ENCODE measurements at places on chromosomes 3 and 15. TPM values are rescaled to one million over a fixed set of nuclear protein-coding genes. Genes with fewer than 3 reads are reported as not detected.

GRCh38 chr15:72172796-72173195, 24.8 kb downstream of the GRAMD2A start:
- no peak overlapping the region for H3K4me3 ChIP-seq
- H3K27ac ChIP-seq: no peak overlapping the region
- no peaks in the 10 kb centered on the region for H3K4me1 ChIP-seq
- H3K27me3 ChIP-seq: no peaks in the 10 kb centered on the region
- H3K36me3 ChIP-seq: no peaks in the 10 kb centered on the region

DNA sequence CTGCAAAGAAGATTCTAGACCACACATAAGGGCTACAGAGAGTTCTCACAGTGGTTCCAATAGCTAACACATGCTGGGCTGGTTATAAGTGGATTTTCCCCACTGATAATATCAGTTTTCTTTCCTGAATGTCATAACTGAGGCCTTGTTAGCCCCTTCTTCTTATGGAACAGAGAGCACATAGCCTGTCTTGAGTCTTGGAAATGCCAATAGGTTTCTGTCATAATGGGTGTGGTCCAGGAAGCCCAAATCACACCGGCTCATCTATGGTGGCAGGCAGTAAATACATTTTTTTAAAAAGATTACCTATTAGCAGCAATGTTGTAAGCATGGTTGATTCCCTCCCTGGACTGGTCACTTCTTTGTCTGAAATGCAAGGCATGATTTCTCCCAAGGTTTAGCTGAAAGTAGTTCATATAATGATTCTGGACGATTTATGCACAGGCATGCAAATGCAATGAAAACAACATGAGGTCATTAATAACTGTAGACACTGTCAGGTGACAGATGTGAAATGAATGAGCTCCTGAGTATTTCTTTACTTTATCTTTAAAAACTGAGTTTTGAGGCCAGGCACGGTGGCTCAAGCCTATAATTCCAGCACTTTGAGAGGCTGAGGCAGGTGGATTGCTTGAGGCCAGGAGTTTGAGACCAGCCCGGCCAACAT, 67.2 kb upstream of the ATP2C1 start:
- DNase-seq: no peak
- no peak overlapping the region for H3K27ac ChIP-seq
- no peaks in the 10 kb centered on the region for H3K36me3 ChIP-seq
- no peak overlapping the region for H3K4me3 ChIP-seq

GRCh38 chr3:121924734-121925133, 30.5 kb downstream of the SLC15A2 start:
- H3K4me3 ChIP-seq: no peak overlapping the region
- H3K27ac ChIP-seq: no peak overlapping the region
- H3K4me1 ChIP-seq: no peaks in the 10 kb centered on the region
- DNase-seq: no peak

DNA sequence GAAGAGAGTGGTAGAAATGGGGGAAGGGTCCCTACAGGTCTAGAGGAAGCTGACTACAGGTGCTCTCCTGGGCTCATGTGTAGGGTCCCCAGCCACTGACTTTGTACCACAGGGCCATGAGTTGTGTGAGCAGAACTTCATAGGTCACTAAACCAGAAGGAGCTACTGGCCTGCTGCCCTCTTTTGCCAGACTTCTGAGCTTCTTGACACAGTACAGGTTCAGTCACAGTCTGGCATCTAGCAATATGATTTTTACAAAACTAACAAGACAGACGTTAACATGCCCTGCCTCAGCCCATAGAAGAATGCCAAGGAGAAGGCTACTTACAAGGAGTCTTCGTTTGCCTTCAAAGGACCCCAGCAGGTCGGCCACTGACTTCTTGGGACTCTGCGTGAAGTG, 3.2 kb downstream of the CCDC80 start:
- no peak overlapping the region for H3K27ac ChIP-seq
- no peaks in the 10 kb centered on the region for H3K36me3 ChIP-seq
- no peak for DNase-seq
- no peaks in the 10 kb centered on the region for H3K4me1 ChIP-seq

DNA sequence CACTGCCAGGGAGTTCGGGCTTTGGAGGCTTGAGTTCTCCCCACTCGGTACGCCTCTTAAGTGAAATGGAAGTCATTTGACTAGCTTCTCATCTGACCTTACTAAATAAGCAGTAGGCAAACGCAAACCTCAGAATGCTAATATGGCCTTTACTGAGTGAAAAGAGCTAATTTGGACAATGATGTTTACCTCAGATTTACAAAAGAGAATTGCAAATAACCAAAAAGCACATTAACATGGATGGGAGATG, 1.6 kb upstream of the RNU6-1 start:
- peaks cover 5% of the 10 kb centered on the region for H3K4me1 ChIP-seq
- DNase-seq: no peak
- peak overlapping the region; percentile 60 for H3K4me3 ChIP-seq
- H3K36me3 ChIP-seq: no peaks in the 10 kb centered on the region
- H3K27me3 ChIP-seq: no peaks in the 10 kb centered on the region

The PLOD2 gene
- 11.9 TPM for total RNA-seq

The SLC22A14 gene
- total RNA-seq: 0.60 TPM
